ENCODE measurements at places on chromosomes 12 and 14.

DNA sequence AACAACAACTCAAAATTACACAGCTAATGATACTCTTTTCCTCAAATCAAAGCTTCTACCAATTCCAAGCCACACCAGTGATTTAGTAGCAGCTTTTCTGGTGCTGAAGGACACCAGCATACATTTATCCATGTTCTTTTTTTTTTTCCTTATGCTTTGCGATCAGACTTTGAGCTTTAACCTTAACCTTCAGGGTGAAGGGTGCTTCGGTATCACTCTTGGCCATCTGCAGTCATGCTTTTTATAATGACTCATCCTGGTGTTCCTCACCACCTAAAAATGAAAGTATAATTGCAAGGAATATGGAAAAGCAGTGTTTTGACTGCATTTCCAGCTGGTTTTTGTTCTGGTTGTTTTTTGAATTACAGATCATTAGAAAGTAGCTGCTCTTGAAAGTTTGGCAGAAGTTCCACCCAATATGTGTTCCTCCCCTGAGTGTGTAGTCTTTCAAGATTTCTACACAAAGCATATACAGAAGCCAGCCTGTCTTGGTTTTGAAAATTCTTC is 1.3 kb upstream of the SLC41A2 start:
- DNase-seq = no peak

GRCh38 chr14:104322531-104323366 is 184.4 kb downstream of the KIF26A start:
- DNase-seq = peak; percentile 26

- peak; percentile 71 for DNase-seq
These were observed 110.6 kb upstream of the TMEM132D start for GRCh38 chr12:130014485-130014807.

GRCh38 chr12:106247674-106248311 is at the start of gene CKAP4:
Gene CKAP4 (minus strand): TSS chr12:106248020. CDS start chr12:106247851, 169 bp downstream.
- peak; percentile 74 for DNase-seq

DNA sequence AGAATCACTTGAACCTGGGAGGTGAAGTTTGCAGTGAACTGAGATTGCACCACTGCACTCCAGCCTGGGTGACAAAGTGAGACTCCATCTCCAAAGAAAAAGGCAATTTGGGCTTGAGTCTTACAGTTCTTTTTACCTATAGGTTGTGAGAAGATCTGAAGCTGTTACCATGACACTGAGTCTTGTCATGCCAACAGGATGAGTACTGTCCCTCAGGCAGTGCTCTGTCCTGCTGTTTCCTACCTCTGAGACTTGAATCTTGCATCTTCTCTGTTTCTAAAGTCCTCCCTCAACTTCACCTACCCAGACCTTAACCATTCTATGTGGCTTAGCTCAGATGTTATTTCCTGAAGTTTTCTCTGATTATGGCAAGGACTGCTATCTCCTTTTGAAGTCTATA is 400.8 kb upstream of the PRICKLE1 start:
- DNase-seq = no peak

- no peak for DNase-seq
These were observed 3.3 kb upstream of the GALC start for GRCh38 chr14:87996291-87996592.

DNA sequence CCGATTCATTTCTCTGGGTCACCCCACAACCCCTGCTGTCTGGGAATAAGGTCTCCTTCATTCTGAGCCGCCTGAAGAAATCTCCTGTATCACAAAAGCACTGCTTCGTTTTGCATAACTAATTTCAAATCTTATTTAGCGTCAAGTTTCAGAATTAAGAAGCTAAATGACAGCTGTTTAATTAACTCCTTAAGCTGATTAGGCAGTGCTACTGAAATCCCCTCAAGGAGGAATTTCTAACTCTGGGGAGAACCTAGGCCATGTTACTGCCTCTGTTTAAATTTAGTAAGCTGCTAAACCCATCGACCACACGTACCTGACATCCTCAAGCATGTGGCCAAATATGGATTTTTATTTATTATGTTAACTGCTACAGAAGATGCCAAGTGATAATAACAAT is 373.6 kb downstream of the GLT1D1 start:
- DNase-seq = no peak

GRCh38 chr12:26642361-26642760 is 190.6 kb downstream of the ITPR2 start:
- no peak for DNase-seq

DNA sequence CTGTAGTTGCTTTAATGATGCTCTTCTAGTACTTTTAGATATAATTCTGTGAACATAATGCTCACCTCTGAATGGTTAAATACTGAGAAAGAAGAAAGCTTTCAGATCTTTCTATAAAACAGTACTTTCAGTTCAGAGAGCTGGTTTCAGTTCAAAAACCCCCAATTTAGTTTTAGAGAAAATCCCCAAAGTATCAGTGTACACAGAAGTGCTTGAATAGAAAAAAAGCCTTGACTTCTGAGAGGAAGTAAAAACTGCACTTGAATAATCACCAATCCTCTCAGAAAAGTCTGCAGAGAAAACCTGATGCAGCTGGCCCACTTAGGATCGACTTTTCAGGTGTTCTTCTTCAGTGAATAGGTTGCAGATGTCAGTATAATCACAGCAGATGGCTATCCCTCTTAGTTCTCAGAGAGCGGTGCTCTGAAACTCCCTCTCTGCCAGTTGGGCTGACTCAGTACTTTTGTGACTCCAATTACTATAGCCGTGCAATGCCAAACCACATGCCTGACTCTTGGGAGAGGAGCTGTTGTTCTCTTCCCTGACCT is 616.3 kb downstream of the LRFN5 start:
- no peak for DNase-seq

DNA sequence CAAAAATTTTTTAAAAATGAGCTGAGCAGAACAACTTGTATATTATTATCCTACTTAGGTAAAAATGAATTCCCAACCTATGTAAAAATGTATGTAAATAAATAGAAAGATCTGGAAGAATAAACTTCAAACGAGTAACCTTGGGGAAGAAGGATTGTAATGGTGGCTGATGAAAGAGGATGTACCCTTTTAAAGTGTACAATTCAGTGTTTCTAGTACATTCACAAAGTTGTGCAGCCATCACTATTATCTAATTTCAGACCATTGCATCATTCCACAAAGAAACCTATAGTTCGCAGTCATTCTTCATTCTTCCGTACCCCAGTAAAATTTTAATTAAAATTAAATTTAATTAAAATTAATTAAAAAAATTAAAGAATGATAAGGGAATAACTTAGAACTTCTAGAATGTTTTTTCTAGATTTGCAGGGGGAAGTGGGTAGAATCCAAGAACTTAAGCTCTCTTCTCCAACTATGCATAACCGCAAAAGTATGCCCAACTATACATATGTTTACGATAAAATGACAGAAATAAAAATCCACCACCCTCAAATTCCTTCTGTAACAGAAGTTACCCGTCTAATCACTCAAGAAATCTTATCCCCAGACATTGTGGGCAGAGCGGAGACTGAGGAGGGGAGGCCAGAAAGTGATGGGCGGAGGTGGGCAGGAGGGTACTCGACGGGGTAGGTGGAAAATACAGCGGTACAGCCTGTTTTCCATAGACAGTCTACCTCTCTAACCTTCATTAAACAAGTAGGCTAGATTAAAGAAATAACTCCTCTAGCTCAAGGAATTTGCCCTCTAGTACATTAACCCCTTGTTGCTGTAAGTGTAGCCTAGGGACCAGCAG is 921 bp downstream of the DEPDC4 start:
- DNase-seq = no peak

GRCh38 chr14:97379091-97379531 is 581.9 kb downstream of the VRK1 start:
- peak; percentile 42 for DNase-seq

GRCh38 chr12:123114304-123115083 is 36.4 kb downstream of the PITPNM2 start:
- no peak for DNase-seq

DNA sequence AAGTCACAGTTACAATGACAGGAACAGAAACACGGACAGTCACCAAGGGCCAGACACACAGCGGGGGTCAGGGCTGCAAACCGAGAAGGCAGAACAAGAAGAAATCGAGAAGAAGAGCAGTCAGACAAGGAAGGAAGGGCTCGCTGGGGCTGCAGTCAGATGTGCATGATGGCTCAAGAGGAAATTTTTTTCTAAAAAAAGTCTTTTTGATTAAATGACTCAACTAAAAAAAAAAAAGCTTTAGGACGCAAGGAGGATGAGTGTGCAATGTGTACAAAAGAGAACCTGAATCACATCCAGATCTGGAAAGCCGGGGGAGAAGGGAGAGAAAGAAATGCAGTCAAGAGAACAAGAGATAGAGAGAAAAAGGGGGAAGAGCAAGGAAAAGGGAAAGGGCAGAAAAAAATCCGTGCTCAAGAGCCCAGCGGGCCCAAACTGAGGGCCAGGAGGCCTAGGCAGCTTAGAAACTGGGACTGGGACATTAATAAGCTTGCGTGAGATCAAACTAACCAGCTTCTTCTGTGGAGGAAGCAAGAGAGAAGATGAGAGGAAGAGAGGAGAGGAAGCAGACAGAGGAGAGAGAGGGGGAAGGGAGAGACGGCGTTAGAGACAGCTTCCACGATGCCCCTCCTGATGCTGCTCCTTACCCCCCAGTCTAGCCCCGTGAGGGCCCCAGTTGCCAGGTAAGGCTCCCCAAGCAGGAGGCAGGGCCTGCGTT is 6.7 kb downstream of the IFFO1 start:
- no peak for DNase-seq

DNA sequence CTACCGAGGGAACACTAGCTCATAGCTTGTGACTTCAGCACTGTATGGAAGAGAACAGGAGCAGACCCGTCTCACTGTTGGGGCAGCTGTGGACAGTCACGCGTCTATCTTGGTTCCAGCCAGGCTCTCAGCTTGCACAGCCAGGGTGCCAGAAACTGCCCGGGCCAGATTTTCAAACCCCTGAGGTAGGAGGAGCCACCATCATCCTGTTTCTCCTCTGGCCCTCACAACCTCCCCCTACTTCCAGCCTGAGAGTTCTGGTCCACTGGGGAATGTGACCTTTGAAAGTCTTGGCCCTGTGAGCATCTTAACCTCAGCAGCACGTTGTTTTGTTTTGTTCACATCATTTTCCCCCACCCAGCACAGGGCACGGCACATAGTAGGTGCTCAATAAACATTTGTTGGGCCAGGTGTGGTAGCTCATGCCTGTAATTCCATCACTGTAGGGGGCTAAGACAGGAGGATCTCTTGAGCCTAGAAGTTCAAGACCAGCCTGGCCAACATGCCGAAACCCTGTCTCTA is 50.4 kb downstream of the PSMA6 start:
- no peak for DNase-seq

- DNase-seq = no peak
These were observed 49.2 kb downstream of the ANAPC7 start for GRCh38 chr12:110354172-110354780.

DNA sequence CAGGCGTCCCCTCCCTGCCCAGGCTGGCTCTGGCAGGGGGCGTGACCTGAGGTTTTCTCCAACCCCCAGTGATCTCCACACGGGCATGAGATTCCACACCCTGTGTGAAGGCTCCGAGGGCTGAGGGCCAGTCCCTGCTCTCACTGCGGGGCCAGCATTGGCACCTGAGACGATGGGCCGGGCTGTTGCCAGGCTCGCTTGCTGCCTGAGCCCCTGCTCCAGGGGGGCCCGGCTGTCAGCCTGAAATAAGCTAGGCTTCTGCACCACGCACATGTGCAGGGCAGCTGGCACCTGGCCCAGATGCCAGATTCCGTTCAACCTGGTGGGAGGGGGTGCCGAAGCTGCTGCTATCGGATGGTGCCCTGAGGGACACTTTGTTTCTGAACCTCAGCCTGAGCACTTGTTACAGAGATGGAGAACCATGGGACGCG is 196.5 kb upstream of the PRMT8 start:
- DNase-seq = no peak

DNA sequence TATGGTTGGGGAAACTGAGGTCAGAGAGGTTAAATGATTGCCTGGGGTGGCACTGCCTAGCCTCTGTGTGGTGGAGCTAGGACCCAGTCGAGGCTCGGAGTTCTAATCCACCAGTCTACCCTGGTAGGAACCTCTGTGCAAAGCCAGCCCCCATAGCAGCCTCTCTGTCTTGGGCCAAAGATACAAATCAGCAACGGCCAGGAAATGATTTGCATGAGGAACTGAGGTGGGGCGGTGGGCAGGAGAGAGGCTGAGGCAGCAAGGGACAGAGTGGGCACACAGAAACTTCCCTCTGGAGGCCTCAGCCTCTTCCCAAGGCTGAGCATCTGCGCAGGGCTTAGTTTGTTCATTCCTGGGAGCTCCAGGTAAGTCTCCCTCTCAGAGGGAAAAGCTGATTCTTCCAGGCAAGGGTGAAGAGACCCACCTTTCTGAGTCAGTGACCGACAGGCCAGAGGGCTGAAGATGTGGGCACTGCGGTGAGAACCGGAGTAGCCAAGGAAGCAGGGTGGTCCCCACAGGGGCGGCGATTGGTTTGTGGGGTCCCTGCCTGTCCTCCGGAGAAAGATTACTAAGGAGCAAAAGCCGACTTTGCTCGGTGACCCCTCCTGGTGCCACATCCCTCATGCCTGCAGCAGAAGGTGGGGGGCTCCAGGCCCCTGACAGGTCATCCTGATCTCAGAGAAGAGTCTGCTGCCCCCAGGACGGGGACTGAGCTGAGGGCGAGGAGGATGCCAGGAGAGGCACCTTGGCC is 134.6 kb downstream of the CACNA1C start:
- DNase-seq = no peak

DNA sequence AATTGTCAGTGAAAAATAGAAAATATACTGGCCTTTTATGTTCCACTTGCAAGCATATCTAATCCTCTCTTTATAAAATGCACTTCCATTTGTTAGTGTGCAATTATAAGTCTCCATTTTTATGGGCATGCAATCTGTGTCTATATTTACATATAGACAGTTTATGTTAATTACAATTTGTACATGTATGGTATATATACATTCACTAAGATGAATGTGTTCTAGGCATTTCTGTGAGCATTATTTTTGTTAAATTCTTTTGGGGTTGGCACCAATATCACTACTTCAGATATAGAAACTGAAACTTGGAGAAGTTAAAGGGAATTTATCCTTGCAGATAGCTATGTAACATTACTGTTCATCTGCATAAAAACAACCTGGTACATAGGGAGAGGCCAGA is 470.8 kb upstream of the LMO3 start:
- DNase-seq = no peak

DNA sequence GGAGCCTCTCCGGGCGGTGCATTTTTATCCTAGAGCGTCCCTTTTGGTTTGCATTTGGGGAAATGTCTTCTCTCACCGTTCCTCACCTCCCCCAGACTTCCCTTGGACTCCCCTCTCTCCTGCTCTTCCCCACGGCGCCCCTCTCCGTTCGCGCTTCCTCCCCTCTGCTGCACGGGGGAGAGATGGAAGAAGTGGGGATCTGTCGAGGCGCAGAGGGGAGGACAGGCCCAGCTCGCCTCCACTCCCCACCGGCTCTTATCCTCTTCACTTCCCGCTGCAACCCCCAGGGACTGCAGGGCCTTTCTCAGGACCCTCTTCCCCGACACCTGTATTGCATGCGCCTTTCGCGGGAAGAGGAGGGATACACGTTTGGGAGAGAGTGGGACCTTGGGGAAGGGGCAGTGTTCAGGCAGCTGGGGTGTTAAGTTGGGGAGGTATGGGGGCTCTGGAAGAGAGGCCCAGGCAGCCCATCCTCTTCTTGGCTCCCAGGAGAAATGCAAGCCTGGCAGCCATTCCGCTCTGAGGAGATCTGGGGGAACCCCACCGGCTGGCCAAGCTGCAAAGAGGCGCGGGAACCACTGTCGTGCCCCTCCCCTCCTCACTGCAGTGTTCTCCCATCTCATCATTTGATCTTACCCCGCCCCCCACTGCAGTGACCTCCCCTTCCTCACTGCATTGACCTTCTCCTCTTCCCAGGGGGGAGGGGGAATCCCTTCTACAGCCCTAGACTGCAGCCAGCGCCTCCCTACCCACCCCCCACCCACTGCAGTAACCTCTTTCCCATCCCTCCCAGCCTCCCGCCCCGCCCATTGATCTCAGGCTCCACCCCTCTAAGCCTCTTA is 788 bp downstream of the ENO2 start:
- peak; percentile 86 for DNase-seq
